ENCODE measurements at places on chromosomes 16 and 17.

GRCh38 chr16:57635266-57636097, 7.1 kb downstream of the ADGRG1 start:
- no peak for DNase-seq

GRCh38 chr17:3826191-3826590, 19.9 kb downstream of the NCBP3 start:
- DNase-seq: no peak

DNA sequence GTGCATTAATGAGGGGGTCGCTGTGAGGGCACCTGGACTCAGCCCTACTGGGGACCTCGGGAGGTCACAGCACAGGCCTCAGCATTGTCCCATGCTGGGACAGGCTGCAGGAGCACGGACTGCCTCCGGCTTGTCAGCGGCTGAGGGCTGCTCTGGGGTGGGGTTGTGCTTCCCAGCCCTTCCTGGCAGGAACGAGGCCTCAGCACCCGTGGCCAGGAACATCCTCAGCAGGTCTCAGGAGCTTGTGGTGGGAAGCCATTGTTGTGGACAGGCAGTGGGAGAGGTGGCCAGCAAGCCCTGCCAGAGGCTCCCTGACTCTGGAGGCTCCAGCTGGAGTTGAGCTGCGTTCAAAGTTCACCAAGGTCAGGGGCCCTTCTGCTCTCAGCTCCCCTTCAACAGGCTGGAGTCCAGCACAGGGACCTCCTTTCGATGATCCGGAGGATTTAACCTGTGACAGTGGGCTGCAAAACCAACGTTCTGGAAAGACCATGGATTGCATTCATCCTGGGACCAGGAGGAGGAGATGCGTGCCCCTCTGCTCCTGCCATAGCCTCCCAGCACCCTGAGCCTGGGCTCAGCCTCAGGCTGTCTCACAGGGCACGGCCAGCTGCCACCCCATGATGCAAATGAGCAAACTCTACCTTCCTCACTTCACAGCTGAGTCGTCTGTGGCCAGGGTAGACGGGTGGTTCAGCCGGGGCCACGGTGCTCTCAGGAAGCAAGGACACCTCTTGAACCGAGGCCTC, 32.6 kb downstream of the FOXL1 start:
- no peak for DNase-seq

DNA sequence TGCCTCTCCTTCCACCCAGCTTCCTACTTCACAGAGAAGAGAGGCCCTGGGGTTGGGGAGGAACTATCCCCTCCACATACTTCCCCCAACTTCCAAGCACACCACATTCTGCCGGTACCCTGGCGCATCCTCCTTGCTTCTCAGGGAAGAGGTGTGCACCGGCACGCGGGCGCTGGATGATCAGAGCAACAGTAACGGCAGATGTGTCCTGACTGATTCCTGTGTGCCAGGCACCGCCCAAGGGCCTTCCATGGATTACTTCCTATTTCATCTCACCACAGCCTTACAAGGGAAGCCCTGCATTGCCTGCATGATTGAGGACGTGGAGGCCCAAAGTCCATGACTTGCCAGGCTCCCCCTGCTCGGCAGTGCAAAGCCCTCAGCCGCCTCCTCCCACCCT, 21.1 kb upstream of the MLKL start:
- no peak for DNase-seq

DNA sequence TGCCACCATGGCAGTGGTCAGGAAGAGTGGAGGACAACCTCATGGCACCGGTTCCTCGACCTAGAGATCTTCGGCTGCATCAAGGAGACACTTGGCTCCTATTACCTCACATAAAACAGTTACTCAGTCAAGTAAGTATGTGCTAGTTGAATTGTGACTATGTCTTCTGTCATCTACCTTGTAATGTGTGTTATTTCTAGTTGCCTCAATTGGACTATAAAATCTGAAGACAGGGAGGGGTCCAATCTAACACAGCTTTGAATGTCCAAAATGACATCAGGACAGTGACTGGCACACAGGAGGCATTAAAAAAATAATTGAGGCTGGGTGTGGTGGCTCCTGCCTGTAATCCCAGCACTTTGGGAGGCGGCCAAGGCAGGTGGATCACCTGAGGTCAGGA, 17.2 kb downstream of the C16orf86 start:
- no peak for DNase-seq

- no peak for DNase-seq
These were observed 31.8 kb upstream of the PRM1 start for GRCh38 chr16:11312718-11313492.

GRCh38 chr17:35878361-35878760, 1.8 kb downstream of the CCL5 start:
- DNase-seq: no peak

DNA sequence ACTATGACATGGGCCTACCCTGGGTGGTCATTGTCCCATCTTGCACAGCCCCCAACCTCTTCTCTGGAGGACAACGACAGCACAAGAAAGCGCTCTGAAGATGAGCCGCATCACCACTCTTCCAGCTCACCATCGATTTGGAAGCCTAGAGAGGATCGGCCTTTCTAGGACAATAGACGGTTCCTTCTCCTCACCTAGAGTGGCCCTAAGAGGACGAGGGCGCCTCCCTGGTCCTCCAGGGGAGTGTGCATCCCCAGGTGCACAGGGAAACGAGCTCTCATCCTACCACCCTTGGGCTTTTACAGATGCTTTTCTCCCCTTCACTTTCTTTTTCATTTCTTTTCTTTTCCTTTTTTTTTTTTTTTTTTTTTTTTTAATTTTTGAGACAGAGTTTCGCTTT, 20.3 kb upstream of the SLC52A1 start:
- DNase-seq: no peak

GRCh38 chr16:53058882-53059281, 4.1 kb downstream of the CHD9 start:
- DNase-seq: no peak

GRCh38 chr17:51764387-51764971, 394.0 kb downstream of the CA10 start:
- DNase-seq: no peak

GRCh38 chr17:29569245-29569950, 897 bp downstream of the TP53I13 start:
- peak; percentile 67 for DNase-seq

DNA sequence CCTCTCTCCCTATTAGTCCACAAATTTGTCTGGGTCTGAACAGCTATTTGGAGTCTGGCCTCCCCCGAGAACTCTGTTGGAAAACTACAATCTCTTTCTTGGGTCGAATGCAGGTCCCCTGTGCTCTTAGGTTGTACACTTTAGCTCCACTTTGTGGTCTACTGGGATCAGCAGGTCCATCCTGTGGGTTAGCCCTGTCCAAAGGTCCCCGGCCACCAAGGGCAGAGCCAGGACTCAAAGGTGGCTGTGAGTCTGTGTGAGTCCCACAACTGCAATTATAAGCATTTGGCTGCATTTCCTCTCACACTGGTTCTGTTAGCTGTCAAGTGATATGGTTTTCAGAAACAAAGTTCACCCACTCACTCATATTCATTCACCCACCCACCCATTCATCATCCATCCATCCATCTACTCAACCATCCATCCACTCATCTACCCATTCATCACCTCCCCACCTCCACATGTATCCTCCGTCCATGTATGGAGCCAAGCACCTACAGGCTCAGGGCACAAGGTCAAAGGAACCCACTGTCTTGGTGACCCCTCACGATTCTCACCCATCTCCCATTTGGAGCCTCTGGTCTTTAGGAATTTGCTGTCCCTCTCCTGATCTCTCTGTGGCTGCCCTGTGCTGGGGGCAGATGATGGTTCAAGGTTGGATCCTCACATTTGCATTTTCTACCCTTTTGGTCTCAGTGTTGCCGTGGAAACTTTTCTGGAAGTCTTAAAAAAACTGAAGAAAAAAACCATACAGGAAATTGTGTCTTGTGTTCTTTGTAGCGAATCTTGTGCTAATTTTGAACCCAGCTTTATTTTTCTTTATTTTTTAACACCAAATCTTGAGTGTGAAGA, 45.8 kb downstream of the IRF8 start:
- no peak for DNase-seq

GRCh38 chr17:49488612-49489011, 6.5 kb upstream of the NGFR start:
- no peak for DNase-seq

DNA sequence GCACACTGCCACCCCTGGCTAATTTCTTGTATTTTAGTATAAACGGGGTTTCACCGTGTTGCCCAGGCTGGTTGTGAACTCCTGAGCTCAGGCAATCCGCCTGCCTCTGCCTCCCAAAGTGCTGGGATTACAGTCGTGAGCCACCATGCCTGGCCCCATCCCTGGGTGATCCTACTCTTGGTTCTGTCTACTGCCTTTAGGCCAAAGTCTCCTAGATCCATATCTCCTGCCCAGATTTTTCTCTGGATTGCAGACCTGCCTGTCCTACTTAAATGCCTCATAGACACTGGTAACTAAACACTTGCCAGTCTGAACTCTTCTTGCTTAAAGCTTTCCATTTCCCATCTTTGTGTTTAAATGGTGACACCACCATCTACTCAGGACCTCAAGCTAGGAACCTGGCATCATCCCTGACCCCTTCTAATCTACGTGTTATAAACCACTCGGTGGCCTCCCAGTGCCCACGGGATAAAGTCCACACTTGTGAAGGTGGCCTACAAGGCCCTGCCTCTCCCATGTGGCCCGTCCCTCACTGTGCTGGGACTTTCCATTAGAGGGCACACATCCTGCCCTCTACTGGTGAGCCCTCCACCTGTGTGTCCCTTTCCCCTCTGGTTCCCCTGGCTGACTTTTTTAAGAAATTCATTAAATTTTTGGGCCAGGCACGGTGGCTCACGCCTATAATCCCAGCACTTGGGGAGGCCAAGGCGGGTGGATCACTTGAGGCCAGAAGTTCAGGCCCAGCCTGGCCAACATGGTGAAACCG, 51.1 kb downstream of the USP43 start:
- no peak for DNase-seq

- no peak for DNase-seq
These were observed 17.5 kb upstream of the TFAP4 start for GRCh38 chr16:4290236-4290830.

DNA sequence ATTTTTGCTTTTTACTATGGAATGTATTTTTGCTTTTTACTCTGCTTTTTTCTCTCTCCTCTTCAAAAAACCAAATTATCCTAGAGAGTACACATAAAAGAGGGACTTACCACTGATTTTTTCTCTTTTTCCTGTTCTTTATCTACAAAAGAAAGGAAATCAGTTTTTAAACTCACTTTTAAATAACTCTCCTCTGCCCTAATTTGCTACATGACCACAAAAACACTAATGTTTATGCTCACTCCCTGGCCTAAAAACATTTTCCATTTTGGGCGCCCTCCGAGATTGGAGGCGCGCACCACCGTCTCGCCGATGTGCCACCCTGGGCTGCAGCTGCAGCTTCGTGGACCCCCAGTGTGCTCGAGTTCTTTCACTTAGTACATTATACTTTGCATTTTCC, 1.1 kb downstream of the TK2 start:
- no peak for DNase-seq

DNA sequence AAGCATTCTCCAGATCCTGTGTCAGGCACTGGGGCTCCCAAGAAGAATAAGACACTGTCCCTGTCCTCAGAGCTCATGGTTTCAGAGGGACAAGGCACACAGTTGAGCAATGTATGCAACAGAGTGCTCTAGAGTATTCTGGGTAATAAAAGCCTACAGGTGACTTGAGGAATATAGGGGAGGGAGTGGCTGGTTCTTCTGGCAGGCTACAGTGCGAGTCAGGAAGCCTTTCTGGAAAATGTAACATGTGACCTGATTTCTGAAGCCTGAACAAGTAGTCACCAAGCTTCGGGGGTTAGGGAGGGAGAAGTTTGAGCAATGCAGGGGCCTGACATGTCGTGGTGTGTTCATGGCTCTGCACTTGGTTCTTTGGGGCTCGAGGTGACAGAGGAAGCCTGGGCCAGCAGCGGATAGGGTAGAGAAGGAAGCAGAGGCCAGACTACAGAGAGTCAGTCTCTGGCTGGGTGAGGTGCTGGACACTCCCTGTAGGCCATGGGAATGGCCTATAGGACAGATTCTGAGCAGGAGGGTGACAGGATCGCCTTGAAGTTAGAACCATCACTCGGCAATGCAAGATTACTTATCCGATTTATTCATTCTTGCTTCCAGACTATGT, 16.0 kb upstream of the LRRC75A start:
- no peak for DNase-seq

DNA sequence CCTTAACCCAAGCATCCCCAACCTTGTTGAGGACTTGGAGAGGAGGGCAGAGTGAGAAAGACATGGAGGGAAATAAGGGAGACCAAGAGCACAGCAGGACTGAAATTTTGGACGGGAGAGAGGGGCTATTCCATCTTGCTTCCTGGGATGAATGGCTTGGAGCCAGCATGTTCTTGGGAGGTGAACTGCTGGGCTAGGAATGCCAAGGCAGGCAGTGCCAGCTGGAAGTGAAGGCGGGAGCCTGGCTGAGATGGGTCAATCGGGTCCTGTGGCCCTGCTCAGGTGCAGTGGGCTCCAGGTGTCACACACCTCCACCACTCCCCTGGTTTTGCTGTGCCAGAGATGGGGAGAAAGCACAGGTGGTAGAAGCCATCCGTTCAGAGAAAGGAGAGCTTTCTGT, 25.5 kb downstream of the WNT9B start:
- DNase-seq: no peak

GRCh38 chr16:12314653-12315185, 338.2 kb downstream of the SNX29 start:
- no peak for DNase-seq

DNA sequence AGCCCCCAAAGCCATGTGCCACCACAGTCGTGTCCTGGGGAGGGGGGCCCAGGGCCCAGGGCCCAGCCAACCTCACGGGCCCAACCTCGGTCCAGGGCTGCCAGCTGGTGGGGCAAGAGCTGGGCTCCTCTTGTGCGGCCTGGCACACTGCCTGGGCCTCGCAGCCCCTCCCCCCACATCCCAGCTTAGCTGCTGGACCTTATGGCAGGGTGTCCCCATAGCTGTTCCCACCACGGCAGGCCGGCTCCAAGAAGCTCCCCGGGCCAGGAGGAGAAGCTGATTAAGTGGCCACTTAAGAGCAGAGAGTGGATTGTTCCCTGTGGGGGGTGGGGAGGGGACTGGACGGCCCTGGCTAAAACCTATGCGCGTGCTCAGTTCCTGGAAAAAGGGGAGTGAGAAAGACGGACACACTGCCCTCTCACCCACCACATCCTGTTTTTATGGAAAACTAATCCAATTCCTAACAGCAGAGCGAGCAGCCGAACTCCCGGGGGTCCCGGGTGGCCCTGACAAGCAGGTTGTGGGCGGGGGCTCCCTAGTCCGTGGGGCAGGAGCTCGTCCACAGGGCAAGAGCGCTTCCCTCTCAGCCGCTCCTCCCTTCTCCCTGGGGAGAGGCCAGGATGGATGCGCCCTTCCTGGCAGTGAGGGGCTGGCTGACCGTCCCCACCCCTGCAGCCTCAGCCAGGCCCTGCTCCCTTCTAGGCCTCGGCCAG, 16.8 kb downstream of the PIEZO1 start:
- no peak for DNase-seq

DNA sequence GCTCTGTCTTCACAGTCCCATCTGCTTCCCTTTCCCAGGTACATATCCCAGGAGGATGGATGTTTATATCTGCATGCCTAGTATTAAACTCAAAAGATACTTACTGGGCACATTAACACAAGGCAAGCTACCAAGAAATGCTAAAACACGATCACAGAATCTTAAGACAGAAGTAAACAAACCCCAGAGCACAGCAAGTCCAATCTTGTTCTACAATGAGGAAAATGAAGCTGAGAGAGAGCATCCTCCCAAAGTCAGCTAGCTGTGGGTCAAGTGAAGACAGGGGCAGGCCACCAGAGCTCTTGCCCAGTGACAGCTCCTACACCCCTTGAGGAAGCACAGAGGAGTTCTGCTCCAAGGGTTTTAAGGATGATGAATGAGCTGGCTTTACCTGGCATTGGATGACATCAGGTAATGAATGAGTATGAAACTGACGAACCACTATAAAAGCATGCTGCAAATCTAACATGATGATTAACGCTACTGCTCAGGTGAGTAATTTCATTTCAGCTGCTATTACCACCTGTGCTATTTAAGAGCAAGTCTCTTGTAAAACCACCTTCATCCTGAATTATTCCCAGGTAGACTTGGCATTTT, 20.3 kb downstream of the XPO6 start:
- DNase-seq: no peak

Measured in type B pancreatic cell (in vitro differentiated cells).